ENCODE measurements at places on chromosomes 5 and 9.

- DNase-seq, result no peak
These were observed 246.1 kb upstream of the TUT7 start for GRCh38 chr9:86600291-86600690.

DNA sequence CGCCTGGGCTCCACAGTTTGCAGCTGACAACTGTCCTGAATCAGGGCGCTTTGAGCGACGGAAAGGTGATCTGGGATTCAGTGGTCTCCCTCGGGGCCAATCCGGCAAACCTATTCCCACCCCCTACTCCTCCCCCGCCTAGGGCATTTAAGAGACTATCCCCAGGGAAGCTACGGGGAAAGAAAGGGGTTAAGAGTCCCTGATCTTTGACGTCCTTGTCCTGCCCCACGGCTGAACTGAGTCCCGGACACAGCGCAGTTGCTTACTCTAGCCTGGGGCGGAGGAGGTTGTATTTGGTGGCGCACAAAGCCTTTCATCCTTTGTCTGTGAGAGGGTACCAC lies 3.4 kb downstream of the RORB start:
- no peak for DNase-seq

DNA sequence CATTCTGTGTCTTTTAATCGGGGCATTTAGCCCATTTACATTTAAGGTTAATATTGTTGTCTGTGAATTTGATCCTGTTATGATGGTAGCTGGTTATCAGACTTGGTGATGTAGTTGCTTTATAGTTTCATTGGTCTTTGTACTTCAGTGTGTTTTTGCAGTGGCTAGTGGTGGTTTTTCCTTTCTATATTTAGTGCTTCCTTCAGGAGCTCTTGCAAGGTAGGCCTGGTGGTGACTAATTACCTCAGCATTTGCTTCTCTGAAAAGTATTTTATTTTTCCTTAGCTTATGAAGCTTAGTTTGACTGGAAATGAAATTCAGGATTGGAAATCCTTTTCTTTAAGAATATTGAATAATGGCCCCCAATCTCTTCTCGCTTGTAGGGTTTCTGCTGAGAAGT lies 156.9 kb downstream of the CNTLN start:
- DNase-seq, result no peak

- no peak for DNase-seq
These were observed 147.8 kb downstream of the MAST4 start for GRCh38 chr5:66744040-66744439.

GRCh38 chr9:5646116-5646515 lies 17.2 kb downstream of the RIC1 start:
- DNase-seq, result no peak

- DNase-seq, result no peak
These were observed 202.7 kb upstream of the CDKN2B start for GRCh38 chr9:22211588-22212360.

- no peak for DNase-seq
These were observed 68.2 kb upstream of the RAD23B start for GRCh38 chr9:107214915-107215314.

- DNase-seq, result no peak
These were observed 35.9 kb downstream of the SVEP1 start for GRCh38 chr9:110543631-110544051.

GRCh38 chr5:23507278-23507685 lies at the start of gene PRDM9:
PRDM9 (plus strand) TSS chr5:23507609; CDS start chr5:23509034, 1,425 bp downstream.
- DNase-seq, result no peak

DNA sequence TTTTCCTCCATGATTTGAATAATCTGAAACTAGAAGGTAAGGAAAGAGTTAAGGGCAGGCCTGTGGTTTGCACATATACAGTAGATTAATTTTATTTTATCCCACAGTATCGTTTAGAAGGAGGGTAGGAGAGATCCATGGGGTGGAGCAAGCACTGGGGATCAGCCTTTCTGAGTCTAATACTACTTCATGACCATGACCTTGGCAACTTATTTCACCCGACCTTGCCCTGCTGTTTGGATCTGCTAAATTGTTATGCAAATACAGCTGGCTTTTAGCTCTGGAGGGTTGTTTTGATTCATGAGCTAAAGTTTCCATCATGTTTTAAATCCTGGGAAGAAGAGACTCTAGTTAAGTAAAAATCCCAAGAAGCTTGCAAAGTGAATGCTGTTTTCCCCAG lies 864 bp upstream of the GRIN3A start:
- no peak for DNase-seq
